ENCODE measurements at places on chromosomes 3 and 15.

- DNase-seq = no peak
Measured at GRCh38 chr3:177547711-177548350, 350.5 kb upstream of the TBL1XR1 start.

GRCh38 chr3:150911771-150912170 lies 6.5 kb upstream of the MINDY4B start:
- DNase-seq = no peak

DNA sequence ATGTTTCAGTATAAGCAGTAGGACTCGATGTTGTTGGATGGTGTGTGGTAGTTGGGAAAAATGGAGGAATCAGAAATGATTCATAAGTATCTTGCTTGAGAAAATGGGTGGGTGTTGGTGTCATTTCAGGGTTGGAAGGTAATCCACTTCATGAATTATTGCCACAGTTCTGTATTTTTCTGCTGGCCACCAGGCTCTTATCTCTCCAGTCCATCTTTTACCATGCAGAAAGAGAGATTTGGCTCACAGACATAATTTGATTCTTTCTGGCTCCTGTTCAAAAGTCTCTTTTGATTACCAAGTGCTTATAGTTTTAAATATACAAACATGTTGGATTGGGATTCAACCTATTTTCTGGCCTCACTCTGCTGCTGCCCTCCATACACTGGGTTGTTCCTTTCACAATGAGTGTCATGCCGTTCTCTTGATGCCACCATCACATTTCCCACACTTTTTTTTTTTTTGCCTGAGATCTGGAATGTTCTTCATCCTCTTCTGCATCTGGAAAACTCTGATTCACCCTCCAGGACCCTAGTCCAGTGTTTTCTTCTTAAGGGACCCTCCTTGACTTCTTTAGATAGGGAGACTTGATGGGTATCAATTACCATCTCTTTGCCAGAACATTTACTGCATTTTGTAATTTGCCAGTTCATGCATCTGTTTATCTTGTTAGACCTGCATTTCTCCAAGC lies 69.4 kb upstream of the GAP43 start:
- DNase-seq = no peak

- no peak for DNase-seq
Measured at GRCh38 chr3:37210230-37210629, 35.8 kb upstream of the LRRFIP2 start.

DNA sequence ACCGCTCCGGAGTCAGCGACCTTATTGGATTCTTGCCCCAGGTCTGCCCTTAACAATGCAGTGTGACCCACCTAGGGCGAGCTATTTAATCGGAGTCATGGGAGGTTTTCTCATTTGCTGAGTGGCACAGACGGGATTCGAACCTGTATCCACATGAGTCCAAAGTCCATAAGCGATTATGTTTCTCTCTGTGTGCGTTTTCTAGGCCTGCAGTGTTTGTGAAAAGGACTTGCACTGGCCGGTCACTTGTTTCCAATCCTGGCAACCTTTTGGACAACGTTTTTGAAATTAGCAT lies 691 bp upstream of the HDGFL3 start:
- DNase-seq = no peak

DNA sequence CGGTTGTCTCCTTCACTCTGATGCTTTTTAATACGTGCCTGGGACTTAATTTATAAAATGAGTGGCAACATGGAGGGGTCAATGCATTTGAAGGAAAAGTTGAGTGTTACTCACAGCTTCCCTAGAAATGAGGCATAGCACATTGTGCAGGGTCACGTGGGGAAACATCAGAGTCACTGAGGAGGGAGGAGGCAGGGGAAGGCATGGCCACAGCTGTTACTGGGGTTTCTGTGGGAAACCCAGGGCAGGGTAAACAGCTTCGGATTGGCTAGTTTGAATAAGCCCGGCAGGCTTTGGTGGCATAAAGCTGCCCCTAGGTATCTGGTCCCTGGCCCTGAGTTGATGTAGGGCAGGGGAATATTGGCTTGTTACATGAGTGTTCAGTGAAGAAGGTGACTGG lies 98.9 kb upstream of the ST8SIA2 start:
- no peak for DNase-seq

DNA sequence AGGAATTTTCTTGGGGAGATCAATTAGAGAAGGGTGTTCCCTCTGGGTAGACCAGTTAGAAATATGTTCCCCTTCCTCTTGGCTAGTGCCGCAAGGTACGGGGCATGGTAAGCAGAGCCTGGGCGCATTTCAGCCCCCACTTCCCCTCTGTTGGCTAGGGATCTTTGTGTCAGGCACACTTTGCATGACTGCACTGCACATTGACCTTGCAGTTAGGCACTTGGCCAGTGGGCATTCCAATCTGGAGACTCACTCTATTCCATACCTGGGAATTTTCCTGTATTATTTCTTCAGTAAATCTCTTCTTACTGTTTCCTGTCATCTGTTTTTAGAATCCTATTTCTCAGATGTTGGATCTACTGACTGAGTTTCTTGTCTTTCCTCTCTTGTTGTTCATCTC lies 30.0 kb upstream of the CACNA1D start:
- no peak for DNase-seq

GRCh38 chr3:43132193-43132592 lies 26.3 kb upstream of the POMGNT2 start:
- DNase-seq = no peak

DNA sequence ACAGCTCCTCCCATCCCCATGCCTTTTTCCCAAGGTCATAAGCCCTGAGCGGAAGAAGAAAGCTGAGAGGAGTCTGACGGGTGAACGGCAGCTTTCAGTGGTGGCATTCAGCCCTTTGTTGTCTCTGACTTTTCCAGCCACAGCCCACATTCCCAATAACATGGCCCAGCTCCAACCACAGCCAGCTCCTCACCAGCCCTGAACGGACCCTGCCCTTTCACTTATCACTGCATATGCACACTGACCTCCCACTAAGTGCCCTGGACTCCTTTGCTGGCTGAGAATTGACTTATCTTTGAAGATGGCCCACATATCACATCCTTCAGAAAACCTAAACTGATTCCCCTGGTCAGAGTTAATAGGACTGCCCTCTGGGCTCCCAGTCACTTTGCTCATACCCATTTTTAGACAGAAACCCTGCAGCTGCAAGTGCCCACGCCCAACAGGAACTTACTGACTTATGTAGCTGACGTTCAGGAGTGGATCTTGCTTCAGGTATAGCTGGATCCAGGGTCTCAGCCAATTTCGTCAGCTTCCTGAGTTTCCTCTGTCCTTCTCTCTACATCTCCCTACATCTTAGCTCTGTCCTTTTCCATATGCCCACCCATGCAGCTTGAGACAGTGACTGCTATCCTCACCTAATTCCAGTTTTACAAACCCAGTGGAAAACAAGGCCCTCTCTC lies 348.5 kb upstream of the PROK2 start:
- DNase-seq = no peak

GRCh38 chr3:176767385-176767784 lies 429.9 kb downstream of the TBL1XR1 start:
- DNase-seq = no peak

- no peak for DNase-seq
Measured at GRCh38 chr3:126888186-126888760, 94.6 kb upstream of the PLXNA1 start.

DNA sequence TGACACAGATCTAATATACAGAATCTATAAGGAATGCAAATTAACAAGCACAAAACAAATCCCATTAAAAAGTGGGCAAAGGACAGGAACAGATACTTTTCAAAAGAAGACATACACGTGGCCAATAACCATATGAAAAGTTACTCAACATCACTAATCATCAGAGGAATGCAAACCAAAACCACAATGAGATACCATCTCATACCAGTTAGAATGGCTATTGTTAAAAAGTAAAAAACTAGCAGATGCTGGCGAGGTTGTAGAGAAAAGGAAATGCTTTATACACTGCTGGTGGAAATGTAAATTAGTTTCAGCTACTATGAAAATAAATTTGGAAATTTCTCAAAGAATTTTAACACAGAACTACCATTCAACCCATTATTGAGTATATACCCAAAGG lies 50.7 kb downstream of the ADAMTS17 start:
- DNase-seq = no peak

DNA sequence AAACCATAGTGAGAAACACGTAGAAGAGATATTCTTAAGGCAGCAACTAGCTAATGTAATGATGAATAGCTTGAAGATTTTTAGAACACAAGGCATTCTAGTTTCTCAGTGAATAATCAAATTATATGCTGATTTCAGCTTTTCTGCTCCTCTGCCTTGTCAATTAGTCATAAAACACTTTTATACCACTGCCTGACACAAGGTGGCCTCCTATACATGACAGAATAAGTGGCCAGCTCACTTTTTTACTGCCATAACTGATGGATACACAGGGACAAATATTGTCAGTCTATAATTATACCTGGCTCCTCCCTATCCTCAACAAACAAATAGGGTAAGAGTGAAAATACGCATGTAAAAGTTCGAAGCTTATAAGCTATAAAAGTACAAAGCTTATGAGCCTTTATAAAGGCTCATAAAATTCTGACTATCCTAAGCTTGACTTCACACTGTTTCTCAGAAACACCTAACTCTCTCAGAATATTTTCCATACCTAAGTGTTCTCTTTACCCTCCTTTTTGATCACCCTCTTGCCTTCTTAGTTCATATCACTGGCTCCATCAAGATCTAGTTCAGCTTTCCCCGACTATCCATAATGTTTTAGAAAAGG lies 81.6 kb downstream of the HERC1 start:
- DNase-seq = peak; percentile 23

DNA sequence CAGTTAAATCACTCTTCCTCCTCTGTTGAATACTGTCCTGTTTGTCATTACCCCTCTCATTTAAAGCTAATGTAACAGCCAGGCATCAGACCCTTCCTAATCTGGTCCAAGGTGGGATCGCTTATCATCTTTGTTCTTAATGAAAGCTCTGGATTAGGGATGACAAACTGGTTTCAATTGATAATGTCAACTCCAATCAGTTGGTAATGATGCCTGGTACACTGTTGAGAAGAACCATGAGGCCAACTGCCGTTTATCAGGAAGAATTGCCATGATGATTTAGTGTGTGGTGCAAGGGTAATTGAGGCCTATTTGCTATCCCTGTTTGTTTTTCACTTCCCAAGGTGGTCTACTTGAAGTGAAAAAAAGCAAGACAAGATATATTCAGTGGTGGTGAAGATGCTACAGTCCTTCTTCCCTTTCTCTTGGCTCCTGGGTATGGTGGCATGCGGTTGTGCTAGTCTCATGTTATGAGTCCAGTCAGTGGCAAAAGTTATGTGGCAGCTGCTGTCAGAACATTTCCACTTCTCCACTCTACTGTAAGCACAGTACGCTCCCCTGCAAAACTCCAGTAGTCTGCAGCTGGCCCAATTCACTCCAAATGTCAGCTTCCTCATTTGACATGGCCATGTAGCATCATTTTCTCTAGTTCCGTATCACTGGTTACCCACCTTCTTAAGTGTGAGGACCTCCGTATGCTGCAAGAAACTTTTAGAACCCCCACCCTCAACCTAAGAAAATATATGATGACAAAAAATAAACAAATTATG lies 72.5 kb downstream of the MORC1 start:
- DNase-seq = no peak

DNA sequence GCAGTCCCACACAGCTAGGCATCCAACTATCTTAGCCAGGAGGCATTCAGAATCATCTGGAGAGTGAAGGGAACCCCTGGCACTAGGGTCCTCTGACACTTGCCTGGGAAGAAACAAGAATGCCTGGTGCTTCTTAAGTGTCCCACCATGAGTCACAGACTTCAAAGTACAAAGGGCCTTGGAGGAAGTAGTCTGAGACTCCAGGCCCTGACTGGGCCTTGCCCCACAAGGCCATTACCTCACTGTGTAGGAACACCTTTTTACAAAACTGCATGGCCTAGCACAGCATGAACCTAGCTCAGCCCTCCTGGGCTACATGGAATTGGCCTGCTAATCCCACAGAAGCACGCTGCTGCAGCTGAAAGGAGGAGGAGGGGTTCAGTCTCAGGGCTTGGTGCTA lies 104.5 kb upstream of the SLCO2A1 start:
- no peak for DNase-seq

GRCh38 chr3:99753268-99753975 lies 64.2 kb upstream of the CMSS1 start:
- no peak for DNase-seq

GRCh38 chr15:29376590-29376989 lies 107.0 kb upstream of the NSMCE3 start:
- no peak for DNase-seq

- no peak for DNase-seq
Measured at GRCh38 chr3:169554611-169555010, 108.9 kb downstream of the MECOM start.

DNA sequence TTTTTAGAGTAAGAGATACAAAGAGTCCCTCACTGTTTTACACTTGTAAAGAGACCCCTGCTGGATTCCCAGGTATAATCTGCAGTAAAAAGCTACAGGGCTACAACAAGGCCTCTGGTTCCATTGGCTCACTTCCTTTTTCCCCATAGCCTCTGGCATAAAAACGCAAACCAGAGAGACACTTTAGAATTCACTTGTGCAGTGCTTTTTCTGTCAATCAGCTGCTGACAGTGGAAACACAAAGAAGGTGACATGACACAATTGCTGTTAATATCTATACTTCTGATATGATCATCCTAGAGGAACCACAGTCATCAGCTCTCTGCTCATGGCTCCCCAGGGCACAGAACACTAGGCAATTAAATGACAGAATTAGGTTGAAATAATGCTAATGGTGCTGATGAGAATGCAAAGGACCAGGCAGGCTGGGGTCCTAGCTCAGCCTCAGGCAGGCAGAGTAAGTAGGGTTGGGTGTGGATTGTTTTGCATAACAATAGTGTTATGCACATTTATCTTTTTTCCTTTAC lies 667.9 kb upstream of the CFAP20DC start:
- DNase-seq = no peak

GRCh38 chr3:195082811-195083210 lies 188.1 kb downstream of the XXYLT1 start:
- DNase-seq = no peak

DNA sequence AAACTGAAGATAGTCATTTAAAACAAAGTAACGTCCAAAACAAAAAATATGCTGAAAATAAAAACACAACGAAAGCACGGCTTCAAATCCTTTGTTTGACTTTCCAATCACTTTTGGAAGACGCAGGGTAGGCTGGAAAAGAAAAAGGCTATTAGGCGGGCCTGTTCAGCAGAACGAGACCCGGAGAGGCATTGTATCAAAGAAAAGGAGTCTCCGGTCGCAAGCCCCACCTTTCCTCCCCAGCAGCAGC lies 691 bp downstream of the SENP7 start:
- DNase-seq = no peak

DNA sequence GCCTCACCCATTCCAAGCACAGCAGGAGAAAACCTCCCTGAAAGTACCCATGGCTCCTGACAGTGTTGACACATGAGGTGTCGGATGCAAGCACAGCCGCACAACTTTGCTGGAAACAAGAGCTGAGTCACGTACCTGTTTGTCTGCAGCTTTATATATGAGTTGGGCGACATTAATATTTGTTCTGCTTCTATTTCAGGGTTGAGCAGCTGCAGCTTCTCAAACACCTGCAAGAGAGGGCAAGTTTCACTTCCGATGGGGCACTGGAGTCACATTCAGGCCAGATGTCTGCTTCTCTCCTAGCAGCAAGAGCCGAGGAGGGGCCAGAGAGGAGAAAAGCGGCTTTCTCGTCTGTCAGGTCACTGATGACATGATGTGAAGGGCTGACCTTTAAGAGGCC lies 88.0 kb downstream of the NUP210 start:
- DNase-seq = no peak

- DNase-seq = no peak
Measured at GRCh38 chr3:9552252-9552999, 1.2 kb downstream of the LHFPL4 start.
